CD14-positive monocyte (primary cell): ENCODE measurements at places on chromosomes 1 and 21.
A peak's percentile ranks its signal among the peaks of the same experiment; 100 is the strongest.

- no peak for DNase-seq
Observed at GRCh38 chr1:28291711-28292110, 32.4 kb downstream of the SESN2 start.

DNA sequence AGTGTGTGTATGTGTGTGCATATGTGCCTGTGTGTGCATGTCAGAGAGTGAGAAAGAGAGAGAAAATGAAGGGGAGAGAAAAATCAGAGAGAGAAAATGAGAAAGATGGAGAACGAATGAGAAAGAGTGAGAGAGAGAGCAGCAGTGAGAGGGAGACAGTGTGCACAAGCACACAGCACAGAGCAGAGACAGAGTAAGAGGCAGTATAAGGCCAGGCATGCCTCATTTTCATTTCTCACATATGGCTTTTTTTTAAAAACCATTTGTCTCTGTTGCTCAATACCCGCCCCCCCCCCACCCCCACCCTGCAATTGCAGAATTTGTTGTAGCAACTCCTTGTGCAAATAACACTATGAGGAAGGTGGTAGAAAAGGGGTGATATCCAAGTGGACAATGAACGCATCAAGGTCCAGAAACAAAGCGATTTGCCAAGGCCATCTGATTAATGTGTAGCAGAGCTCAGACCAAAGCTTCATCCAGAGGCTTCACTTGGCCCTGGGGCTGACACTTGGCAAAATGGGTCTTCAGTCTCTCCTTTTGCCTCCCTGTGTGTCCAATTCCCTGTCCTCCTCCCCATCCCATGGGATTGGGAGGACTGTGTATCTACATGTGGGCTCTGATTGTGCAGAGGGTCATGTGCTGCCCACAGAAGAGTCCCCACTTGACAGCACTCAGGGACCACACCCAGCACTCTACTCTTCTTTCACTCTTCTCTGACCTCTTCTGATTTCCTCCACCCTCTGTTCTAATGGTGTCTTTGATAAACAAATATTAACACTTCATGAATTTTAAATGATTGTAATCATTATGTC is 38.9 kb upstream of the HSD3B1 start:
- DNase-seq, result no peak

GRCh38 chr1:54976747-54977146 is 3.7 kb upstream of the TMEM61 start:
- DNase-seq, result no peak

GRCh38 chr1:115976921-115977498 is 697 bp downstream of the SLC22A15 start:
- peak; percentile 29 for DNase-seq

DNA sequence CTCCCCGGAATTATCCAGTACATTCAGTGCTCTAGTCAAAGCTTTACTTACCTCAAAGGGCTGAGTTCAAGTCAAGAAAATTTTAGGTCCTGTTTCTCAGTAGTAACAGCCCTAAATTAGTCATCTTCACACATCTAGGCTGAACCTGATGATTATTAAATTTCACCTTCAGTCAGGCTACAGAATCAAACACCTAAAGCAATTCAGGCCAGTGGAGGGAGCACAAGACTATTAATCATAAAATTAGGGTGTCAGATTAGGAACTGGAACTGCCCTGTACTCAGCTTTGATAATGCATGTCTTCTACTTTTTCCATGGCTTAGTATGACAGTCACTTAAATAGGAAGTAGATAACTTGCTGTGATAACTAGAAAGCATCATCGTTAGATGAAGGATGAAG is 28.4 kb upstream of the BCAS2 start:
- DNase-seq, result no peak

GRCh38 chr1:170290991-170291390 is 145.2 kb downstream of the NTMT2 start:
- no peak for DNase-seq

- DNase-seq, result no peak
Observed at GRCh38 chr1:87155170-87155569, 173.5 kb upstream of the LMO4 start.
